ENCODE measurements at places on chromosomes 2 and 18.

DNA sequence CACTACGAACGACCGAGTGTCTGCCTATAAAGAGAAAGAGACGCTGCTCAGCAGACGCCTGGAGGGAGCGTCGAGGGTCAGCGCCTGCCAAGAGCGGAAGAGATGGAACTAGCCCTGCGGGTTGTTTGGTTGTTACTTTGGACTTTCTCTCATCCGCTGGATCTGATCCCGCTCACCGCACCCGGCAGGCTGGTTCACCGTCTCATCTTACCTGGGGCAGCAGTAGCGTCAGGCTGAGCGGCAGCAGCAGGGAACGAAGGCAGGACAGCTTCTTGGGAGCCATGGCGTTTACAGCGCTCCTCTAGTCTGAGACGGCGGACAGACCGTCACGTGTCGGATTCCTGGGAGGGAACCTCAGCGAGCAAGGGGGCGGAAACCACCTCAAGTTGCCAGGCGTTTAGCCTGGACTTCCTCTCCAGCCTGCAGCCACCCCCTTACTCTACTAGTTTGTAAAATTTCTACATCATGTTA is 1.9 kb downstream of the GLB1L start:
- no peak for DNase-seq

DNA sequence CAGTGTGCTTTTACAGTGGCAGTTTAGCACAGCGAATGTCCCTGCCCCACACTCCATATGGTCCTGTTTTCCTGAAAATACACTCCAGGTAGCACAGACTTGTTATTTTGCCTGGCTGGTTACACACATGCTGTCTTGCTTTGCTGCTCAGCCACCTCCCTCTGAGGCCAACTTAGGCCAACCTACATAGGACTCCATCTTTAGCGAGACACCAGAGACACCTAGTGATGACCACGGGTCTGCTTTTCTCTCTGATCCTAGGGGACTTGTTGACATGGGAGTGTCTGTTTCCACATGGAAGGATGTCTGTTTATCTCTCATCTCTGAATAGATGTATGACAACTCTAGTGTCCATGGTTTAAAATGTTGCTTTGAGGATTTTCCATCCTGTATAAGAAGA is 43.3 kb downstream of the PLEKHB2 start:
- DNase-seq, result peak; percentile 9

GRCh38 chr2:33298233-33298632 is 178.2 kb upstream of the RASGRP3 start:
- no peak for DNase-seq

DNA sequence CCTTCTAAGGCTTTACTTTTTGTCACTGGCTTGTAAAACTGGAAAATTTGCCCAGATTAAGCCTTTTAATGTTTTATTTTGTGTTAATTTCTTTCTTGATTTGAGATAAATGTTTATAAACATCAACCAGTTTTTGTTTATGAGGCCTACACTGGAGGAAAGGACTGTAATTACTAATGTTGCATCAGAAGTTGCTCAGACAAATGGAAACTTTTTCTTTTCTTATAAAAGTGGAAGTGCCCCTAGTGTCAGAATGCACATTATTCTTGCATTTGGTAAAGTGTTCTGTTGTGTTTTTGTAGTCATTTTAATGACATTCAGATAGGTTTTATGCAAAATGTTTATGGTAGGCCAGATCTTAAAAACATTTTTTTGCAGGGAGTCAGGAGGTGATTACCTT is 25.3 kb downstream of the LCLAT1 start:
- DNase-seq, result no peak

DNA sequence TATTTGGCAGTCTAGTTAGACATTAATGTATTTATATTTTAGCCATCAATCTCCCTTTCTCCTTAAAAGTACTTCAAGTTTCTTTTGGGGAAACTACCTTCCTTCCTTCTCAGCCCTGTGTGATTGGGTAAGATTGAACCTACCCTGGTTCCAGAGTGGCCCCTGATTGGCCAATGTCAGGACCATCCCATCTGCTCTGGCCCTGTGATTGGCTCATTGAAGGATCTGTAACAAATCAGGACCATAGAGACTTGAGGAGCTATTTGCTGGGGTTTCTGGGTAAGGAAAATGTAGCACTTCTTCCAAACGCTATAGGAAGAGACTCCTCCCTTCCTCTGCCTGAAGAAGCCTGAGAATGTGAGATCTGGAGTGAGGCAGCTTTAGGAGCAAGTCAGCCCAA is 59.3 kb downstream of the AQP4 start:
- no peak for DNase-seq

DNA sequence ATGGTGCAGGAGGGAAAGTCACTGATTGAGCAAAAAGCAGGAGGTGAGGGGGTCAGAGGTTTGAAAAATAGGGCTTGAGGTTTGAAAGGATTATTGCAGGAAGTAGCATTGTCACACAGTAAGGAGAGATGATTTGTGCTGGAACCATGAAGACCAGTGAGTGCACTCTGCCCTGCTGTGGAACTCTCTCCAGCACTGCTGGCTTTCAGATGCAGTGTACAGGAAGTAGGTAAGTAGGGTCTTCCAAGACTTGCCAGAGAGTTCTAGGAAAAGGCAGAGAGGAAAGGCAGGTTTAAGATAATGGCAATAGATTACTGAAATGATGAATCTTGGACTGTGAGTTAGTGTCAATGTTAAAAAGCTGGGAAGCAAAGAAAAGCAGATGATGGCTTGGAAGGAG is 11.2 kb downstream of the SP110 start:
- no peak for DNase-seq

- no peak for DNase-seq
These were observed 169.7 kb upstream of the MYCN start for GRCh38 chr2:15770606-15771005.

DNA sequence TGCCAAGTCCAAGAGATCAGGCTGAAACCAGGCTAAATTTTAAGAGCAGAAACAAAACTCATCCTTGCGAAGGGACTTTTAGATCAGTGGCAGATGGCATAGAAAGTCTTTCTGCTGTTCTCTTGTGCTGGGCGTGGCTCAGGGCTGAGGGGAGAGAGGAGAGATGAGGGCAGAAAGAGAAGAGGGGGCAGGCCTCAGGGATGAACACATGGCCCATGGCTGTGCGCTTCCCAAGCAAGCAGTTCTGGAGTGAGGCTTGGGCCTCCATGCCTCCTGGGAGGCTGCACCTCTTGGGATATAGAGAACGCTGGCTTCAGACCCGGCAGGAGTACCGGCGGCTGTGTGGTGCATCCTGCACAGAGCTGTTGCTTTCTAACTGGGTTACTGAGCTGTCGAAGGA is 41.0 kb downstream of the HPCAL1 start:
- DNase-seq, result no peak

DNA sequence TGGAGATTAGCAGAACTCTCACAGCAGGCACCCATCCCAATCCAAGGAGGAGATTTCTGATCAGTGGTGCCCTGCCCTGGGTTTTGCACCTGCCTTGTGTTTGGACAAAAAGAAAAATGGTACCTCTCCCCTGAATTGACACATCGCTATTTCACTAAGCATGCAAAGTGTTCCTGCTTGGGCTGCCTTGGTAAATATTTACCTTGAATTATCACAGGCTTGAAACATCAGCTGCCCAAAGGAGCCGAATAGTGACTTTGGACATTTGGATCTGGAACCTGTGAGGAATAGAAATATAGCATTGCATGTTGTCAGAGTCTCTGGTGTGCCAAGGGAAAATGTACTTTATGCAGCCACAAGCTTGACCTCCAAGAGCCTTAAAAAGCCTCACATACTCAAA is 926.4 kb upstream of the FANCL start:
- DNase-seq, result peak; percentile 88

GRCh38 chr2:230416061-230416721 is at the start of gene SP100:
TSS of gene SP100 (plus strand) at chr2:230416201. CDS start at chr2:230416297, 96 bp downstream.
- no peak for DNase-seq

- no peak for DNase-seq
These were observed 39.5 kb downstream of the ATP6V1C2 start for GRCh38 chr2:10760794-10761504.

DNA sequence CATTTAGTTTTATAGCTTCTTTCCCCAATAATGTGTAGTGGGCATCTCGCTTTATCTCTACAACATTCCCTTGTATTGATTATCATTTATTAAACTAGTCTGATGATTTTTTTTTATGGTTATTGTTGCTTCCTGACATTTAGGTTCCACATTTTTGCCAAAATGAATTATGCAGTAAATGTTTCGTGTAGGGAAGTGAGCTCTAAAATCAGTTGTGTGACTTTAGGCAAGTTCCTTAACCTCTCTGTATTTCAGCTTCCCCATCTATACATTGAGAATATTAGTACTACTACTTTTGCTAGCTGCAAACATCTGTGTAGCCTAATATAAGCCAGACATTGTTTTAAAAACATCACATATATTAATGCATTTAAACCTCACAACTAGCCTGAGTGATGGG is 22.9 kb downstream of the SOCS6 start:
- DNase-seq, result no peak

GRCh38 chr2:134952608-134953007 is 34.0 kb downstream of the CCNT2 start:
- DNase-seq, result no peak

DNA sequence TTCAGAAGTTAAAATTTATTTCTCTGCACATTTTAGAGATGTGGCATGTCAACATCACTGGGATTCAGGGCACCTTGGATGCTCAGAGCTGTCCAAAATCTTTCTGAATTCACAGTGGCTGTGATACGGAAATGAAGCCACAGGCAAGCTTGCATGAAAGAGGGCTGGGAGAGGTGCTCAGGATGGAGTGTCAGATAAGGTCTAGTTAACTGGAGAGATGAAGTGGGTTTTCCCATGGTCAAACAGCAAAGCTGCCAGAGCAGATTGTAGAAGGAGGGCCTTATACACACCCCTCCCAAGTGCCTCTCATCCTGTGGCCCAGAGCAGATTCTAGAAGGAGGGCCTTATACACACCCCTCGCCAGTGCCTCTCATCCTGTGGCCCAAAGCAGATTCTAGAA is 286.8 kb upstream of the PXDN start:
- DNase-seq, result peak; percentile 60

- DNase-seq, result no peak
These were observed 27.5 kb upstream of the KCTD1 start for GRCh38 chr18:26575865-26576217.

DNA sequence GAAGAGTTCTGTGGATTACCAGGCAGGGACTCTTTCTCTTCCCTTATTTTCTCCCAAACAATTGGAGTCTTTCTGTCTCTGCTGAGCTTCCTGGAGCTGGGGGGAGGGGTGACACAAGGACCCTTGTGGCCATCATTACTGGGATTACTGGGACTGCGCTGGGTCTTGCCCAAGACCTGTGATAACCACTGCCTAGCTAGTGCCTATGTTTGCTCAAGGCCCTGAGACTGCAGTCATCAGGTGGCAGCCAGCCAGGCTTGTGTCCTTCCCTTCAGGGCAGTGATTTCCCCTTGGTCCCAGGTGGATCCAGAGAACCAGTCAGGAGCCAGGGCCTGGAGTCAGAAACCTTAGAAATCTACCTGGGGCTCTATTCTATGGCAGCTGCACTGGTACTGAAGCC is 355.6 kb downstream of the PARD3B start:
- no peak for DNase-seq

GRCh38 chr2:240401308-240401707 is 34.2 kb upstream of the GPC1 start:
- no peak for DNase-seq

DNA sequence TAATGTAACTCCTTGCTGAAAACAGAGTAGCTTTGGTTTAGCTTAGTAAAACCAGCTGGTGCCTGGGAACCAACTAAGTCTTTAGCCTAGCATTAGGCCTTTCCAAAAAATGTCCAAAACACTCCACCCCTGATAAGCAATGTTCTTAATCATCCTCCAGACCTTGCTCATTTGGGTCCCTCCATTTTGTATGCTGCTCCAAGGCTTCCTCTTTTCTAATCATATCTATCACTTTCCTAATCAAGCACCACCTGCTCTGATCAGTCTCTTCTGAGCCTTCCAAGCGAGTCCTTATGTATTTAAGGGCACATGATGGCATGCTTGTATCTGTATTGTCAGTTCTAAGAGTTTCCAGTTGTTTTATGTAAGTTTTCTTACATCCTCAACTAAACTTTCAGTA is 23.6 kb downstream of the THADA start:
- no peak for DNase-seq

DNA sequence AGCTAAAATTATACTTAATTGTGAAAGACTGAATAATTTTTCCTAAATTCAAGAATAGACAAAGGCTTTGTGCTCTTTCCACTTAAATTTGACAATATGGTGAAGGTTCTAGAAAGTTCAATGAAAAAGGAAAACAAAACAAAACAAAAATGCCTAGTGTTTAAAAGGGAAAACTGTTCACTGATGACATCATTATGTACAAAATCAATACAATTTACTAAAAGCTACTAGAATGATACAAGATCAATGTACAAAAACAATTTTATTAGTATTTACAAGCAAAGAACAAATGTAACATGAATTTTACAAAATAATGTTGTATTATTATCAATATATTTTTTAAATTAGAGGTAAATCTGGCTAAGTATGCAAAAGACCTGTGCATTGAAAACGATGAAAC is 499.1 kb upstream of the FSIP2 start:
- DNase-seq, result no peak

GRCh38 chr2:236015171-236015570 is 153.0 kb downstream of the GBX2 start:
- DNase-seq, result no peak

- peak; percentile 67 for DNase-seq
These were observed 111.4 kb downstream of the THADA start for GRCh38 chr2:43484323-43484930.

GRCh38 chr2:67544286-67544685 is 147.2 kb downstream of the ETAA1 start:
- DNase-seq, result no peak

- DNase-seq, result no peak
These were observed 998.8 kb upstream of the PIK3C3 start for GRCh38 chr18:40956213-40956612.

DNA sequence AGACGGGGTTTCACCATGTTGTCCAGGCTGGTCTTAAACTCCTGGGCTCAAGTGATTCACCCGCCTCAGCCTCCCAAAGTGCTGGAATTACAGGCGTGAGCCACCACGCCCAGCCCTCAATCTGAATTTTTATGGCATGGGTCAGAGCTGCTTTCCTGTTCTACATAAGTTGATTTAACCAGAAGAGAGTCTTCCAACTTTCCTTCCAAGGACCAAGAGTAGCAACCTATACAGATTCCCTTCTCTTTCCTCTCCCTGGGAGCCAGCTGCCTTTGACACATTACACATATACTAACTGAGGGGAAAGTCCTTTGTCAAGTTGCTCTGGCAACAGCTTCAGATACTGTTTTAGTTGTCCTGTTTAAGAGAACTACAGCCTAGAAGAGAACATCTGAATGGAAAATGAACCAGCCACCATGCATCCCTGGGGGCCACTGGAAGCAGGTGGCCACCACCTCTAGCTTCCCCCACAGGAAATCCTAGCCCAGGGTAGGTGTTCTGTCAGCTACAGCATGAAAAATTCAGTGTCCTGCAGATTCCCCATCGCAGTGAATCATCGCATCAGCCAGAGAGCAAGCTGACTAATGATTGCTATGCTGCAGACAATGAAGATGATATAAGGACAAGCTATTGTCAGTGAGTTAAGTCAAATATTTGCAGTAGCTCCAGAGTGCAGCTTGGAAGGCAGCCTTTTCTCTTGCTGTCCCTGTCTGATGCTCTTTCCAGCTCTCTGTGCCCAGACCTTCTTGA is 62.9 kb downstream of the POMC start:
- DNase-seq, result no peak
